ENCODE measurements at places on chromosomes 16 and 17.
A peak's percentile ranks its signal among the peaks of the same experiment; 100 is the strongest.

DNA sequence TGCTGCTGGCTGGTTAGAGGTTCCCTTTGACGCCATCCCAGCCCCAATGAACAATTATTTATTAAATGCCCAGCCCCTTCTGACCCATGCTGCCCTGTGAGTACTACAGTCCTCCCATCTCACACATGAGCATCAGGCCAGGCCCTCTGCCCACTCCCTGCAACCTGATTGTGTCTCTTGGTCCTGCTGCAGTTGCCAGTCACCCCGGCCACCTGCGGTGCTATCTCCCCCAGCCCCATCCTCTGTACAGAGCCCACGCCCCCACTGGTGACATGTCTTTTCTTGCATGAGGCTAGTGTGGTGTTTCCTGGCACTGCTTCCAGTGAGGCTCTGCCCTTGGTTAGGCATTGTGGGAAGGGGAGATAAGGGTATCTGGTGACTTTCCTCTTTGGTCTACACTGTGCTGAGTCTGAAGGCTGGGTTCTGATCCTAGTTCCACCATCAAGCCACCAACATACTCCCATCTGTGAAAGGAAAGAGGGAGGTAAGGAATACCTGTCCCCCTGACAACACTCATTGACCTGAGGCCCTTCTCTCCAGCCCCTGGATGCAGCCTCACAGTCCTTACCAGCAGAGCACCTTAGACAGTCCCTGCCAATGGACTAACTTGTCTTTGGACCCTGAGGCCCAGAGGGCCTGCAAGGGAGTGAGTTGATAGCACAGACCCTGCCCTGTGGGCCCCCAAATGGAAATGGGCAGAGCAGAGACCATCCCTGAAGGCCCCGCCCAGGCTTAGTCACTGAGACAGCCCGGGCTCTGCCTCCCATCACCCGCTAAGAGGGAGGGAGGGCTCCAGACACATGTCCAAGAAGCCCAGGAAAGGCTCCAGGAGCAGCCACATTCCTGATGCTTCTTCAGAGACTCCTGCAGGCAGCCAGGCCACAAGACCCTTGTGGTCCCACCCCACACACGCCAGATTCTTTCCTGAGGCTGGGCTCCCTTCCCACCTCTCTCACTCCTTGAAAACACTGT is 11.3 kb downstream of the CX3CL1 start:
- DNase-seq, result peak; percentile 51

GRCh38 chr17:57266902-57267311 is 10.6 kb downstream of the MSI2 start:
- DNase-seq, result no peak

- DNase-seq, result no peak
These were observed 31.6 kb downstream of the HOXB1 start for GRCh38 chr17:48499248-48499647.

DNA sequence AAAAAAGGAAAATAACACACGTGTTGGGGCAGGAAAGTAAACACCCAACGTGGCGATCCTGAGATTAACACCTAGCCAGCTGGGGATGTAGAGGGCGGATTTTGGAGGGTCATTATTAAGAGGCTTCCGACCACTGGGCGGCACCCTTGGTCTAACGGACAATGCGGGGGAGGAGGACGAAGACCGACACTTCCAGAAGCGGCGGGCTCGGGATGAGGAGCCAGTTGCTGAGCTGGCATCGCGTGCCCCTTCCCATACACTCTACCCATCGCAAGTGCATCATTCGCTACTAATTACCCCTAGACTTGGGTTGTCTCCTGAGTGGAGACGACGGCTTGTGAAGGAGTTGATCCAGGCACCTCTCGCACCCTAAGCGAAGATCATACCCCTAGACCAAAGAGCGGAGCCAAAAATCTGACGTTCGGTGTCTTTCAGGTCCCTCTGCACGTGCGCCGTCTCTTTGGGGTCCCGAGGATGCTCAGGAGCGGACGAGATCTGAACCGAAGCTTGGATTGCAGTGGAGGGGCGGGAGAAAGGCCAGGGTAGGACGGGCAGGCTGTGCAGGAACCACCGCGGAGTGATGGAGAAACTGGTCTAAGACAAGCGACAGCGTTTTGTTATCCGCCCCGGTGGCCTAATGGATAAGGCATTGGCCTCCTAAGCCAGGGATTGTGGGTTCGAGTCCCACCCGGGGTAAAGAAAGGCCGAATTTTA is 17.6 kb downstream of the ZNF213 start:
- peak; percentile 78 for DNase-seq

- DNase-seq, result peak; percentile 97
These were observed 3.0 kb downstream of the PFN1 start for GRCh38 chr17:4945176-4945943.

Measured in hepatic stellate cell (primary cell).